DMS53 (cell line): ENCODE measurements at places on chromosomes 2 and 18.

DNA sequence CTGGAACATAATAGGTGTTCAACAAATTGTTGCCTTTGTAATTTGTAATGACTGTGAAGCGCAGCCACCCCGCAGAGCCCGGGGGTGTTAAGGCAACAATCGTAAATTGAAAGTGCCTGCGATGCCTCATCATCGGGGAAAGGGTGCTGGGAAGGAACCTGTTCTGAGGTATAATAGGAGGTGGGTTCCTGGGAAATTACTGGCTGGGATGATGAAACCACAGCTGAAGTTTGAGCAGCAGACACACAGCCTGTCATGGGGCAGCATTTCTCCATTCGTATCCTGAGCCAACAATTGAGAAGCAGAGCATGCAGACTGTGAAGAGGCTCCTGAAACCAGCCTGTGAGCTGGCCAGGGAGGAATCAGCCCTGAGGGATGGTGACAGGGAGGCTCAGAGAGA, 404.0 kb upstream of the MYT1L start:
- DNase-seq = no peak

DNA sequence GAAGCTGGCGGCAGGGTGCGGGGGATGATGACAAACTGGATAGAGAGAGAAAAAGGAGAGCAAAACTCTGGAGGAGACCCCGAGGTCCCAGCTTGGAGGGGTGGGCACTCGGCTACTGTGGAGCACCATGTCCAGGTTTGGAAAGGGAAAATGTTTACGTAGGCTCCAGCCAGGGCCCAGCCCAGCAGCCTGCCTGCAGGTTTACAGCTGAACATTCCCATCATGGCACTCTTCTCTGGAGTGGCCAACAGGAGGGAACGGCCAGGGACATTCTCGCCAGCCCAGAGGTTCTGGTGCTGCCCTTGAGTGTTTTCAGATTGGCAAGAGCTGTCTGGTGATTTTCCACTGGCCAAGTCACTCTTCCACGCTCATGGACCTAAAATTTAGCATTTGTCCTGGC, 262.9 kb upstream of the TCF4 start:
- no peak for DNase-seq

GRCh38 chr18:47184419-47185050, 8.4 kb upstream of the IER3IP1 start:
- DNase-seq = peak; percentile 88

- DNase-seq = peak; percentile 22
These were observed 594 bp downstream of the ITM2C start for GRCh38 chr2:230865307-230865765.

- DNase-seq = no peak
These were observed 27.1 kb upstream of the ZNF516 start for GRCh38 chr18:76522122-76522503.

GRCh38 chr2:148674063-148675020, 29.8 kb downstream of the EPC2 start:
- peak; percentile 27 for DNase-seq

GRCh38 chr18:47788621-47789020, 141.8 kb downstream of the SMAD2 start:
- DNase-seq = no peak

DNA sequence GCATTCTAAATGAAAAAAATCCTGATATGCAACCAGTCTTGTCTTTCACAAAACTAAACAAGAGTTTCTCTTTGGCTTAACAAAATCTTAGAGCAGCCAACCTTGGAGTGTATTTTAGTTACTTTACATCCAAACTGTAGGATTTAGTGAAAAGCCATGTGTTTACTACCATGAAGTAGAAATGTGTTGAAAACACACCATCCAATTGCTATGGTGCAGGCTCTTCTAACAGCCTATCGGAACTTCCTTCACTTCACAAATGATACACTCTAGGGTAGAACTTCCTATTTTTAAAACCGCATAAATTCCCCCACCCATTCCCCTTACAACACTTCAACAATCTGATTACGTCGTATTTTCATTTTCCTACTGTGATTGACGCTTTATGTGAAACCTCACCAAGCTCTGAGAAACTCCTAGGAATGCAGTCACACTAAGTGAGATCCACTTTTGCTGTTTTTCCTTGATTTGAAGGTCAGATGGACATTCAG, 74.4 kb upstream of the MAP4K4 start:
- no peak for DNase-seq

DNA sequence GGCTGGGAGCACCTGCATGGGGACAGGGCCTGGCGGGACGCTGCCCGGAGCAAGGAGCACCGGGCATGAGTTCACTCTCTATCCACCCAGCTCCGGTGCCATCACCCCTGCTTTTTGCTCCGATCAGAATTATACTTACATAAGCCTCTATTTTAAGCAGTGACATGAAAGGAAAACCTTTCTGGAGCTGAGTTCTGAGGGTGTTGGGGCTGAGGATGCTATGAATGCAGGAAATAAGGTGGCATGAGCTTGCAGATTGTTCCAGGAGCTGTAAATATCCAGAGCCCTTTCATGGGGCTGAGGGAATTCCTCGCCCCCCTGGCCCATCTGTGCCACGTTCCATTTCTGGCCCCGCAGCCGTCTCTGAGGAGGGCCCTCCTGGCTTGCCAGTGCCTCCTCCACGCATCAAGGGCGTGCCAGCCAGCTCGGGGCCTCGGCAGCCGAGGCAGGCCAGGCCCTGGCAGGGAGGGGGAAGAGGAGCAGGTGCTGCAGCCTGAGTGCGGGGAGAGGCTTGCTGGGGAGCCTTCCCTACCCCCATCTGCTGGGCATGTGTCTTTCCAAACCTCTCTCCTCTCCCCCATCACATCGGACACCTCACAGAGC, 91.7 kb upstream of the MCFD2 start:
- no peak for DNase-seq

DNA sequence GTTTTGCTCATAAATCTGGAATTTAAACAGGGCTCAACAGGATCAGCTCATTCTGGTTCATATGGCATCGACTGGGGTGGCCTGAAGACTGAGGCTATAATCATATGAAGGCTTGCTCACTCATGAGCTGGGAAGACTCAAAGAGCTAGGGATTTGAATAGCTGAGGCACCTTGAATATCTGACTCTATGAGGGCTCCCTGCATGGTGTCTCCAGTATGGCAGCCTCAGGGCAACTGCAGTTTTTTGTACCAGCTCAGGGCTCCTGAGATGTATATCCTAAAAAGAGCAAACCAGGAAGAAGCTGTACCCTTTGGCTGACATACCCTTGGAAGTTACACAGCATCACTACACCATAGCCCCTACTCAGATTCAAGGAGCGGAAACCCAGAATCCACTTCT, 15.3 kb upstream of the GPR39 start:
- no peak for DNase-seq

DNA sequence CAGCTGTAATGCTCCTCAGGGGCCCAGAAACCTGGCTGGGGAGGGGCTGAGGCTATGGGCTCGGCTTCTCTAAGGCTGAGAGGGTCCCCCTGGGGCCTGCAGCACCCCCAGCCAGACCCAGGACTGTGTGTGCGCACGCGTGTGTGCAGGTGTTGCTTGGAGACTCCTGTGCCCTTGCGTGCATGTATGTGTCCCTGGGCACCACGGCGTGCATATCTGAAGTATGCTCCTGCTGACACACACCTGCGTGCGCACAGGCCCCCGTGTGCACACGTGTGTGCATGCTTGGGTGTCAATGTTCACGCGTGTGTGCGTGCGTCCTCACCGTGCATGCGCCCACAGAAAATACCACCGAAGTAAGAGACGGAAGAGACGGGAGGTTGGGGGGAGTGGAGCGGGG, 14.9 kb upstream of the ECEL1 start:
- peak; percentile 68 for DNase-seq

GRCh38 chr2:6072276-6072675, 380.1 kb downstream of the SOX11 start:
- no peak for DNase-seq

GRCh38 chr18:57527556-57528229, 58.8 kb downstream of the FECH start:
- no peak for DNase-seq

DNA sequence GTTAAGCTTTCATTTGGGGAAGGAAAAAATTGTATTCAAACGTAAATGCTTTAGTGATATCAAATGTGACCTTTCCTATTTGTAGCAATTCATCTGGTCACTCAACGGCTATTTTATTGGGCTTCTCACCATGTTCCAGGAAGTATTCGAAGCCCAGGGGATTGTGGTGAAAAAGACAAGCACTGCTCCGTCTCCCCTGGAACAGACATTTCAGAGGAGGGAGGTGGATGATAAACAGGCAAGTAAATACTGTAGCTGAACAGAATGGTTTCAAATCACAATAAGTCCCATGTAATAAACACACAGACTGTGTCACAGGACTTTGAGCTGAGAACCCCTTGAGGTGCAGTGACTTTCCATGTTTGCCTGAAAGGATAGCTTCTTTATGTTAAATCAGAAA, 464.7 kb upstream of the HNRNPA3 start:
- DNase-seq = no peak

GRCh38 chr2:225022188-225022587, 20.1 kb downstream of the DOCK10 start:
- no peak for DNase-seq

DNA sequence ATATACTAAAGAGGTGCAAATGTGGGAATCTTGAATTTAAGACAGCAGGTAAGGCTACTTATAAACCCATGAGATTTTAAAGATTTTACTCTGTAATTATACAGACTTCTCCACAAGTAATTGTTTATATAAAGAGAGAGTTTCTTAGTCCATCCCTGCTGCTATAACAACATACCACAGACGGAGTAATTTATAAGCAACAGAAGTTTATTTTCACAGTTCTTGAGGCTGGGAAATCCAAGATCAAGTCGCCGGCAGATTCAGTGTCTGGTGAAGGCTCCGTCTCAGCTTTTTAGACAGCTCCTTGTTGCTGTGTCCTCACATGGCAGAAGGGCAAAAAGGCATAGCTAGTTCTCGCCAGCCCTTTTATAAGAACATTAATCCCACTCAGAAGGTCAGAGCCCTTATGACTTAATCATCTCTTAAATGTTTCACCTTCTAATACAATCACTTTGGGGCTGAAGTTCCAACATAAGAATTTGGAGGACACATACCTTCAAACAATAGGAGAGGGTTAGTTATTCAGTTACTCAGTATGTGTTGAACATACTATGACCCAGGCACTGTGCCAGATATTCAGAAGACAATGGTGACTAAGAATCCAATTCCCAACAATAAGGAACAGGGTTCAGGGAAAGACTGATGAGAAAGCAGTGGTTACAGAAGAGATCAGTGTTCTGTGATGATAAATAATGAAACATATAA, 466.0 kb downstream of the RIT2 start:
- peak; percentile 35 for DNase-seq

- DNase-seq = peak; percentile 48
These were observed 96.2 kb downstream of the MEIS1 start for GRCh38 chr2:66531155-66531554.

GRCh38 chr2:133235968-133236367, 332.3 kb downstream of the NCKAP5 start:
- DNase-seq = no peak

GRCh38 chr2:80028584-80028983, 276.0 kb downstream of the LRRTM1 start:
- DNase-seq = no peak

DNA sequence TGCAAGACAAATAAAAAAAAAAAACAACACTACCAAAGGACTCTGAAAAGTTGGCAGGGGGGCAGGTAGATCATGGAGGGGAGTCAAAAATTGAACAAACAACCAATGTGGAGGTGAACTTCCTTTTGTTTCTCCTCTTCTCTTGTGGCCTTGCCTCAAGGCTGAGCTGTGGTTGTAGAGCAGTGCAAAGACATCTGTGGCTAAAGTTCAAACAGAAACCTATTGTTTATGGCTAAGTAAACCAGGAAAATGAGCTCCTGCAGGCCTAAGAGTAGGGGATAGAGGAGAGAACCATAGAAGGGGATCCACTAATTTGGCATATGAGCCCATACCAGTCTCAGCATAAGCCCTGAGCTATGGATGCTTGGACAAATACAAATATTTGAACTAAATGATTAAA, 40.2 kb upstream of the EGR4 start:
- DNase-seq = peak; percentile 93

- DNase-seq = no peak
These were observed 39.9 kb downstream of the PLEKHB2 start for GRCh38 chr2:131145040-131145439.

GRCh38 chr18:617970-618504, 21.2 kb downstream of the CLUL1 start:
- no peak for DNase-seq

GRCh38 chr2:168710754-168711467, 91.5 kb upstream of the NOSTRIN start:
- DNase-seq = no peak

DNA sequence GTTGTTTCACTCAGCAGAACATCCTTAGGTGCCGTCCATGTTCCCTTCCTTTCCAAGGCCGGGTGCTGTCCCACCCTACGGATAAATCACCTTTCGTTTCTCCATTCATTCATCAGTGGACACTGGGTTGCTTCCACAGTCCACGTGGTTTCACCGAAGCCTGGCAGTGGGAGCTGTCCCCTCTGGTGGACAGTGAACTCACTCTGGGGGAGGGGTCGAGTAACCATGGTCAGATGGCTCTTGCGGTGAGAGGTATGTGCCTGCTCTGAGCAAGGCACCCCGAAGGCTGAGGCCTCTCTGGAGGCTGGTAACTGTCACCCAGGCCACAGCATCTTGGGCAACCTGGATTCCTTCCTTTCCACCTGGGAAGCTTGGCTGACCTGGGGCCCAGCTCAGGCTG, 61.5 kb upstream of the TWIST2 start:
- DNase-seq = no peak

DNA sequence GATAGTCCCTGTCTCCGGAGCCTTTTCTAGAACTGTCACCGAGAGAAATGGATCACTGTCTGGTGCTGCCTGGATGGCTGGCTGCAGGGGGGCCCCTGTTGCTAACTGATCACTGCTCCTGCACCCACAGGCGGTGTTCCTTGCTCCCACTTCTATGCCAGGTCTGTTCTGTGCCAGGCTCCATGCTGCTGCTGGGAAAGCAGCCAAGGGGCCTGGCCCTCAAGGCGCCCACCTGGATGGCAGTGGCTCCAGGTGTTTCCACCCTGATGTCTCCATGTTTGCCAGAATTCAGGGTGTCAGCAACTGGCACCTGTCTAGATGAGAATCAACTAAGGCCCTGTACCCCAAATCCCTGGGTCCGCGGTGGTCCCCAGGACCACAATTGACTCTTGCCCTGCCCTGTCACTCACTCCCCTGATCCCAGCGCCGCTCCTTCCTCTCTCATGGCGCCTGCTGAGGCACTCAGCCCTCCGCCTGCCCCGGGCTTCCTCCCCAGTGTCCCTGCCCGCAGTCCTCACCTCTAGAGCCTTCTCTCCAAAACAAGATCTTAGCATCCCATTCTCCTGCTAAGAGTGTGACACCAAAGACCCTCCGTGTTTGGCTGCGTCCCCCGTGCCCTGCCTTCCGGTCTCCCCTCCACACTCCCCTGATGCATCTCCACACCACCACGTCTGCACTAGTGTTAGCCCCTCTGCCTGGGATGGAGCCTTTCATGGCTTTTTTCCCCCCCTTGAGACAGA, 72.5 kb upstream of the OTOF start:
- no peak for DNase-seq
